Stimulated activated CD8-positive, alpha-beta memory T cell treated with anti-CD3 and anti-CD28 coated beads, Interleukin-12 subunit alpha, Interleukin-12 subunit beta, amount 100 ng/mL, for 1 hour (primary cell): ENCODE measurements at places on chromosomes 13 and 19.

GRCh38 chr19:1468821-1469254 lies 10.2 kb downstream of the C19orf25 start:
- no peak for DNase-seq

DNA sequence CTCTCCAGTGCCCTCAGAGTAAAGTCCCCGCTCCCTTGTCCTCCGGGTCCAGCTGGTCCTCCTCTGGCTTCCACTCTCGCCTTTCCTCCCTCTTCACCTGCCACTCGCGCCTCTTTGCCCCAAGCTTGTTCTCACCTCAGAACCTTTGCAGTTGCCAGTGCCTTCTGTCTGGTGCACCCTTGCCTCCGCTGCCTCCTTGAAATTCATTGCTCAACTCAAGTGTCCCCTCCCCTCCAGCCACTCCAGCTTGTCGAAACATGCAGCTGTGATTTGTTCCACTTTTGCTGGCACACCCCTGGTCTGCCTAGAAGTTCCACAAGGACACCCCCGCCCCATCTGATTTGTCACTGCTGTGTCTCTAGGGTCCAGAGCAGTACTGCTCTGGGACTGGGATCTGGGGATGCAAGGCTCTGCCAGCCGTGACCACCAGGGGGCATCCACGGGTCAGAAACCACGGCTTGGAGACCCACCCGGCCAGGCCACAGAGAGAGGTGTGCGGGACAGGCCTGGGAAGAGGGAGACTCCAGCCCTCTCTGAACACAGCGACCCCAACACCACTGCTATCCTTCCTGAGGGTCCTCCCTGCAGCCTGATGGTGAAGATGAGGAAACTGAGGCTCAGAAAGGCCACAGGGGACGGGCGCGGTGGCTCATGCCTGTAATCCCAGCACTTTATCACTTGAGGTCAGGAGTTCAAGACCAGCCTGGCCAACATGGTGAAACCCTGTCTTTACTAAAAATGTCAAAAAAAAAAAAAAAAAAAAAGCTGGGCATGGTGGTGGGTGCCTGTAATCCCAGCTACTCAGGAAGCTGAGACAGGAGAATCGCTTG lies 49.9 kb downstream of the AP1M1 start:
- peak; percentile 75 for DNase-seq

- DNase-seq = no peak
These were observed 437 bp downstream of the HIPK4 start for GRCh38 chr19:40389404-40390083.

GRCh38 chr19:52219611-52220010 lies 29.8 kb downstream of the PPP2R1A start:
- no peak for DNase-seq

DNA sequence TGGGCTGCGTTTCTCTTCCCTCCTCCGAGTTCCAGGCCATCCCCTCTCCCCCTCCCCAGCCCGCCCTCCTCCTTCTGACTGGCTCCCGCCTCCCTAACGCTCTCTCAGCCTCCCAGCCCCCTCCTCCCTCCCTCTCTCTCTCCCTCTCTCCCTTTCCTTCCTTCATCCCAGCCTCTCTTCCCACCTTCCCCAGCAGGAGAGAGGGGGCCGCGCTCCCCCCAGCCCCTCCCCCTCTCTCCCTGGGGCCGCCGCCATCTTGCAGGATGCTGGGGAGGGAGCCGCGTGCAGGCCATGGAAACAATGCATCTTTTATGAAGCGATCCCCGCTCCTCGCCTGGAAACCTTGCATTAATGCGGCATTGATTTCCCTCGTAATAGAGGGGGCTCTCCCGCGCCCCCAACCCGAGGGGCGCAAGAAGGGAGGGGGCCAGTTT lies 42.6 kb upstream of the ADGRL1 start:
- DNase-seq = peak; percentile 19

- no peak for DNase-seq
These were observed 1686.7 kb upstream of the MIR17HG start for GRCh38 chr13:89660752-89661151.

DNA sequence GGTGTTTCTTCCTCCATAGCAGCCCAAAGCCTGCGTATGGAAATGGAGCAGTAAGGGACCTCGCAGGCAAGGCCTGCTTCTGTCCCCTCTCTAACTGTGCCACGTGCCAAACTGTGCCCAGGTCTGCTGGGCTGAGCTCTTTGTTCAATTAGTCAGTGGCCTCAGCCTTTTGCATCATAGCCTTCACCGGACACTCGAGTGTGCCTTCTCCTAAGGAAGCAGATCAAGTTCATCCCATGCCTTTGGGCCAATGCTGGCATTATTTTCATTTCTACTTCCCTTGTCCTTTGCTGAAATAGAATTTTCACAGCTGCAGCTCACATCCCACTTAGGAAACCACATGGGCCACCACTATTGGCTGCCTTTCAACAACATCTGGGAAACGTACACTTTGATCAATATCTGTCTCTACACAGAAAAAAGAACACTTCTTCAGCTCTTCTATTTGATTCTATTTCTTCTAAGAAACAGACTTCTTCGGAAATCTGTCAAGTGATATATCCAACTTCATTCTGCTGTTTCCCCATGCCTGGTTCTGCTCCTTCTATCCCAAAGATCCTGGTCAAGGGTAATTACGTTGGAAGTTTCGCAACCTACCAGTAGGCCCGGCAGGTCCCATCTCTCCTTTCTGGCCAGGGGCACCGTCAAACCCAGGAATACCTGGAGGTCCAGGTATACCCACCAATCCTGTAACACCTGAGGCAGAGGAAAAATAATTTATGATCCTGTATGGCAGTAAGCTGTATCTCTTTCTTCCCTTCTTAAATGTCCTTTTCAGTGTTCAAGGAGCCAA lies 143.9 kb downstream of the COL4A1 start:
- DNase-seq = no peak

GRCh38 chr13:63396746-63397145 lies 1981.1 kb upstream of the PCDH20 start:
- no peak for DNase-seq

DNA sequence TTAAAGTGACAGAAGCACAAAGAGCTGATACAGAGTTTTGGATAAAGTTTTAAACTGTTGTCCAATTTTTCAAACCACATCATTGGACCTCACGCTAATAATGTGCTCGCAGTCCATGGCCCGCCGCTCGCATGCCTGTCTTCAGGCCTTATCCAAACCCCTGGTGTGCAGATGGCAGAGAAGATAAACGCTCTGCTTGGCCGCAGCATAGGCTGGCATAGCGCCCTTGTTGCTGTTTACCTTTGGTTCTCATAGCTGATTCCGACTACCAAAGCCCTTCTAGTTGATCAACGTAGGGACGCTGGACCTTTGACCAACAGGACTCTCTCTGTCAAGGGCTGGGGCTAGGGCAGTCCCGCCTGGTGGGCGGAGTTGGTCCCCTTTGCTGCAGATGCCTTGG lies 23.5 kb upstream of the QTRT1 start:
- no peak for DNase-seq

- DNase-seq = no peak
These were observed 408.2 kb downstream of the COG6 start for GRCh38 chr13:40063703-40064102.

DNA sequence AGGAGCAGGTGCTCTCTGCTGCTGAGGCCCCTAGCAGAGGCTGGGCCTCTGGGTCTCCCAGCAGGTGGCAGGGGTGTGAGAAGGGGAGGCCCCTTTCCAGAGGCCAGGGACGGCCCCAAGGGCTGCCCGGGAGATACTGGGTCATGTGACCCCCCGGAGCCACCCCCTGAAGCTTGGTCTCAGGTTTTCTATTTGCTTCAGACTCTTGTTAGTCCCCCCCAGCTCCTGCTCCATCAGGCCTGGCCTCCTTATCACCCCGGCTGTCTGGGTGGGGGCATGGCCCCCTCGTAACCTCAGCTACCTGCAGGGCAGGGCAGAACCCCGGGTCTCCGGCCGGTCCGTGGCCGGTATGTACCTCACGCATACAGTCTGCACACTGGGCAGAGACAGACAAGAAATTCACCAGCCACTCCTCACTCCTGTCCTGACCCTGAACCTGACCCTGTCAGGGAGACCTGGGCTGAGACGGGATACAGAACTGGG lies 13.2 kb upstream of the TCF3 start:
- no peak for DNase-seq

GRCh38 chr13:40598569-40598968 lies 67.9 kb downstream of the FOXO1 start:
- DNase-seq = no peak

DNA sequence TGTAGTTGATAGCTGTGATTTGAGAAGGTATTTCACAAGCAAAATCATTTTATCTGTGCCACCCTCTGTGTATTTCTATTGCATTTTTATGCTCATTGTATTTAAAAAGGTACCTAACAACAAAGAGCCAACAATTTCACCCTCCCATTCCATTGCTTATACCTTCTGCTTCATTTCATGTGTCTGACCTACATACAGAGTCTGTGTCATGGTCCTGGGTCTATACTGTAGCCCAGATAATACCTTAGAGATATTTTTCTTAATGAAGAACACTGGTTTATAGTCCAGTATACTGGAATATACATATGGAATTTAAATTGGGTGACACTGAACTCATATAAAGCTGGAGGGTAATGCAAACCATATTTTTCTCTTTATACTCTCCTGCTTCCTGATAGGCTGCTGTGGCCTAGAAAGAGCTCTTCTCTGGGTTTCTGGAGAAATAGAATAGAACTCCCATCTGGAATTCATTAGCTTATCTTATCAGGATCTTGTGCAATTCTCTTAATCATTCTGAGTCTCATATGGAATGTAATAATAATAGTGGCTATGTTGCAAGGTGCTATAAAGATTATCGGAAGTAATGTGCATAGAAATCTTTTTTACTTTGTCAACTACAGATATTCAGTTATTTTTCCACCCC lies 31.8 kb upstream of the SPART start:
- no peak for DNase-seq

DNA sequence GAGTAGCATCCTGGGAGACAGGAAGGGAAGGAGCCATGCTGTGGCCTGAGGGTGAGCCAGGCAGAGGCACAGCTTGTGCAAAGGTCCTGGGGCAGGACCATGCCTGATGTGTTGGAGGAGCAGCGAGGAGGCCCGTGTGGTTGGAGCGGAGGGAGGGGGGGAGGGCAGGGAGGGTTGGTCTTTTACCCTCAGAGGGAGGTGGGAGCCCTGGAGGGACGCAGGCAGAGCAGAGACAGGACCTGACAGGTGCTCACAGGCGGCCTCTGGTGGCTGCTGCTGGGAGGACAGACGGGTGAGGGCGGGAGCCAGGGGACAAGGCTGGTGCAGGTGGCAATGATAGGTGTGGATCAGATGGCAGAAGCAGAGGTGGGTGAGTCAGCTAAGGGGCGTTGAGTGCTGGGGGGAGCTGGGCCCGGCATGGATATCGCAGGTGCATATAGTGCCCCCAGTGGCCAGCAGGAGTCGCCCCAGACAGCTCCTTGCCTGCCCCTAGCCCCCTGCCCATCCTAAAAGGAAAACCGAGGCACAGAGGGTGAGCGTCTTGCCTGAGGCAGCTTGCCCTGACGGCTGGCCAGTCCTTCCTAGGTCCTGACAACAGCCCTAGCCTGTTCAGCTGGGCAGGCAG lies 9.8 kb upstream of the GNA15 start:
- DNase-seq = peak; percentile 59

DNA sequence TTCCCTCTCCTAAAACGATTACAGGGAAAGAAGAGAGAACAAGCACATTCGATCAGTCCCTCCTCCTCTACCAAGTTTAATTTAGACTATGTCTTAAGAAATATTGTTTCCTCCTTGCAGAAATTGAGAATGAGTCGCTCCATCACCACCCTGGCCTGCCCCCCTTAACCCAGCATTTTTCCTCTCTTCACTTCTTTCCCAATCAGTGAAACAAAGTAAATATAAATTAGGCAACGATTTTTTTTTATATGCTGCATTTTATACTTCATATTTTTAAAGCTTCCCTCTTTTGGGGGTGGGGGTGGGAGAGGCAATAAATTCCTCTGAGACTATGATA lies 300.0 kb downstream of the SPRY2 start:
- DNase-seq = no peak

DNA sequence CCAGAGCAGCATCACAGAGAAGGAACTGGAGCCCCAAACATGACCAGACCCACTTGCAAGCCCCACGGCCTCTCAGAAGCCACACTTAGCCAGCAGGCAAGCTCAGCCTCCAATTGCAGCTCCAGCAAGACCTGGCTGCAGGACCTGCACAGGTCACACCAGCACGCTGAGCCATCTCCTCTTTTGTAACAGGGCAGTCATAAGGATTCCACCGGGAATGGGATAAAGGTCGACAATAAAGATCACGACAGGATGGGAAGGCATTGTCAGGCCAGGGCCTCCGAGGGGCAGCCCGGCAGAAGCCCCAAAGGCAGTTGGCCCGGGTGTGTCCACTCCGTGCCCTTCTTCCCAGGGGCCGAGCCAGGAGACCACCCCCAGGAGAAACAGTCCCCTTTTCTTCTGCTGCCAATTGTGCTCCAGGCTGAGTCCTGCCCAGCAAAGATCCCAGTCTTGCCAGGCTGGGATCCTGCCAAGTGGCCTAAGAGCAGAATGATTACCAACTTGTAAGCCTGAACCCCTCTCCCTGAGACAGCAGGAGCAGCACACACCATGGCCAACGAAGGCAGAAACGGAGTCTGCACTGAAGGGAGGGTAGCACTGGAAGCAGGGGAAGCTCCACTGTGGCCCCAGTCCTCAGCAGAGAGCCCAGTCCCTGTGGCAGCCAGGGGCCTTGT lies 12.5 kb downstream of the PEPD start:
- DNase-seq = no peak

DNA sequence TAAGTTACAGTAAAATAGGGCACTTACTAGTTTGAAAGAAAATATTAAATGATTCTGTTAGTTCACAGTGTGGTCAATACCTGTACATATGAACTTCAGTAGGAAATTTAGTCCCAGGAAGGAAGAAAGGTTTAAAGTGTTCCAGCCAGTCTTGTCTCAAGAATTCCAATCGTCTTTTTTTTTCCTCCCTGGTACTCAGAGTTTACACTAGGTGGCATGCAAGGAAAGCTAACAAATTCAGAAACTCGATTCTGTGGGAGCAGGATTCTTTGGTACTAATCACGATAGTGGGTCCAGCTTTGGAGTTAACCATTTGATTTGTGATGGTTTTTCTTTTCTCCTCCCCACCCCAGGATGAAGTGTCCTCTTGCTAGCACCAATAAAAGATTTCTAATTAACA lies 43.6 kb downstream of the POLR1D start:
- no peak for DNase-seq

DNA sequence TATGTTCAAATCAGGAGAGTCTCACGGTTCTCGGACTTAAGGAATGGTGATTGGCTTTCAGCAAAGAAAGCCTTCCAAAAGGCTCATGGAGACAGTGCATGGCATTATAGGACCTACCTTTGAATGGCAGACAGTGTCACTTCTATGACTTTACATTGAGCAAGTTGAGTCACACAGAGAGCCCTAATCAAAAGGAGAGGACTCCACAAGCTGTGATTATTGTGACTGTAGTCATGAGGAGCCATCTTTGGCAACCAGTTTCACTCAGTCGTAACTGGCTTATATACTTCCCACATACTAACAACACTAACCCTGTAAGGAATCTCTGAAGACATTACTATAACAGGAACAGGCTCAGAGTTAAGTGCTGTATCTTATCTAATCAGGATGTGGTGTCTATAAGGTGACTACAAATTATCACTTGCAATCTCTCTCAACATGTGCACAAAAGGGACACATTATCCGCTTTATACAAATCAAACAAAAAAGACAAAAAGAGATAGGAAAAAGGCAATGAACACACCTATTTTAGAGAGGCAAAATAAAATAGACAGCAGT lies 6.1 kb downstream of the LGALS14 start:
- DNase-seq = no peak

- no peak for DNase-seq
These were observed 48.5 kb downstream of the GNG7 start for GRCh38 chr19:2653710-2654707.
